SK-N-SH (cell line): ENCODE measurements at places on chromosomes 6 and 20. TPM values are rescaled to one million over a fixed set of nuclear protein-coding genes. Genes with fewer than 3 reads are reported as not detected.

DNA sequence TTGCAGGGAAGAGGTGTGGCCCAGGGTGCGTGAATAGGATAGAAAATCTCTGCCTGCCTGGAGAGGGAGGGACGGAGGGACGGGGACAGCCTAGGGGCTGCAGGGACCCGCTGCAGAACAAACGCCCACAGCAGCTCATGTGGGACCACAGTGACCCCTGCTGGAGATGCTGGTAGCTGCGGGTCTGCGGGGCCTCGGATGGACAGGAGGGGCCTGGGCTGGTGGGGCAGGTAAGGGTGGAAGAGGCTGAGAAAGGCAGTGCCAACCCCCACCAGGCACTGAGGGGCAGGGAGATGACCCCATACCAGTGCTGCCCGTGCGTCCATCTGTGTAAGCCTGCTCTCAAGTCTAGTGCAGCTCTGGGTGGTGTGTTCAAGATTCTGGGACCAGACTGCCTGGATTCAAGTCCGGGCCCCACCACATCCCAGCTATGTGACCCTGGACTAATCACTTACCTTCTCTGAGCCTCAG is 39.4 kb downstream of the KIAA1755 start:
- DNase-seq, result peak; percentile 94

DNA sequence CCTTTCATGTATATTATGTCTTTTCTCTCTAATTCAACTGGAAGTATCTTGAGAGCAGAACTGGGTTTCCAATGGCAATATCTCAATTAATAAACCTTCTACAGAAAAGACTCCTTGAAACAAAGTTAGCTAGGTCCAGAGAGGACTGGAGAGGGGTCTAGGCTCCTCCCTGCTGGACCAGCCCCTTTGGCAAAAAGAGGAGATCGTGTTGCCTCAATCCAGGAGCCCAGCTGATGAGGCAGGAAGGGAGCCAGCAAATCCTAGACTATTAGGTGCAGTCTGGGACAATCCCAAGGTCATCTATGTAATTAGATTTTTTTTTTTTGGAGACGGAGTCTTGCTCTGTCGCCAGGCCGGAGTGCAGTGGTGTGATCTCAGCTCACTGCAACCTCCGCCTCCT is 21.9 kb downstream of the BCL2L1 start:
- DNase-seq, result no peak

DNA sequence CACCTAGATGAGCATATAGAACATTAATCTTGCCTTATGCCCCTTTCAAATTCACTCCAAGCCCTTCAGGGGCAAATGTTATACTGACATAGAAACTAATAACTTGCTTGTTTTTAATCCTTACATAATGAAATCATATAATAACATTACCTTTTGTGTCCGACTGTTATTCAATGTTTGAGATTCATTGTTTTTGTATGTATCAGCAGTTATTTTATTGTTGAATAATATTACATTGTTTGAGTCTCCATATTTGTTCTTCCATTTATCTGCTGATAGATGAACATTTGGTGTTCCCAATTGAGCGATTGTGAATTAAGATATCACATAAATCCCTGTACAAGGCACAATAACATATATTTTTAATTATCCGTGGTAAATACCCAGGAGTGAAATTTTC is 6.0 kb downstream of the SEMG1 start:
- DNase-seq, result no peak

- DNase-seq, result no peak
Measured at GRCh38 chr6:34900321-34901031, 11.4 kb downstream of the ANKS1A start.

DNA sequence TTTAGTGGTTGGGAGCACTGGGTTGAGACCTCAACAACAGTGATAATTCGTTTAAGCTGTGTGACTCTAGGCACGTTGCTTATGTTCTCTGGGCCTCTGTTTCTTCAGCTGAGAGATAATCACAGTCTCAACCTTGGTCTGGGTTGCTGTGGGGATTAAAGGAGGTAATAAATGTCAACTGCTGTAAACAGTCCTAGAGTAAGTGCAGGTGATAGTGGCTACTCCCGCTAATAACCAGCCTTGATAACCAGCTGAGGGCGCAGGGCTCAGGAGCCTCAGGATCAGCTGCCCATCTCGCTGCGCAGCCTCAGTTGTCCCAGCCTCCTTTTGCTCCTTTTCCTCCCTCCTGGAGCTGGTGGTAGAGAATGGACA is 58.0 kb downstream of the JARID2 start:
- DNase-seq, result no peak

DNA sequence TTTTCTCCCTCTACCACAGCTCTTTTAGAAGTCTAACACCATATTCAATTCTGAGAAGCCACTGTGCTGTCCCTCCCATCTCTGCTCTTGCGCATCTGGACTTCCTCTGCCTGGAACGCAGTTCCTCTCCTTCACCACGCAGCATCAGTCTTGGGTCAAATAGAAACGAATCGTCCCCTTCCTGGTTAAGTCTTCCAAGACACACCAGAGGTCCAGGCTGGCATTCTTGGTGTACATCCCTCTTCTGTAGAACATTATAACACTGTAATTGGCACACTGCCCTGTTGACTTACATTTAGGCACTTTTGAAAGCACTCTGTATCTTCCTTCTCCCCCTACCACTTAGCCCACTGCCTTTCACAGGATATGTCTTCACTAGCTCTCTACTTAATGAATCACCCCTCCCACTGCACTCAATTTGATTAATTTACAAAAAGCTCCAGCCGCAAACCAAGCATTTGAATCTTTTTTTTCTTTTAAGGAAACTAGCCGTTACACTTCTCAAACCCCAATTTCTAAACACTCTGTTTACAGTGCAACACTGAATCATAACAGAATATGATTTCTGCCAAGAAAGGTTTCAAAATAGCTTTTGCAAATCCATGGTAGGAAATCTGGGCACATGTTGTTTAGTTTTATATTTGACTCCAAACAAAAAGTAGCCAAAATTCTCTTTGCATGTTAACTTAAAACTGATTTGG is 140.8 kb upstream of the CARMIL1 start:
- DNase-seq, result peak; percentile 37

GRCh38 chr6:68071740-68072139 is 563.3 kb upstream of the ADGRB3 start:
- no peak for DNase-seq

DNA sequence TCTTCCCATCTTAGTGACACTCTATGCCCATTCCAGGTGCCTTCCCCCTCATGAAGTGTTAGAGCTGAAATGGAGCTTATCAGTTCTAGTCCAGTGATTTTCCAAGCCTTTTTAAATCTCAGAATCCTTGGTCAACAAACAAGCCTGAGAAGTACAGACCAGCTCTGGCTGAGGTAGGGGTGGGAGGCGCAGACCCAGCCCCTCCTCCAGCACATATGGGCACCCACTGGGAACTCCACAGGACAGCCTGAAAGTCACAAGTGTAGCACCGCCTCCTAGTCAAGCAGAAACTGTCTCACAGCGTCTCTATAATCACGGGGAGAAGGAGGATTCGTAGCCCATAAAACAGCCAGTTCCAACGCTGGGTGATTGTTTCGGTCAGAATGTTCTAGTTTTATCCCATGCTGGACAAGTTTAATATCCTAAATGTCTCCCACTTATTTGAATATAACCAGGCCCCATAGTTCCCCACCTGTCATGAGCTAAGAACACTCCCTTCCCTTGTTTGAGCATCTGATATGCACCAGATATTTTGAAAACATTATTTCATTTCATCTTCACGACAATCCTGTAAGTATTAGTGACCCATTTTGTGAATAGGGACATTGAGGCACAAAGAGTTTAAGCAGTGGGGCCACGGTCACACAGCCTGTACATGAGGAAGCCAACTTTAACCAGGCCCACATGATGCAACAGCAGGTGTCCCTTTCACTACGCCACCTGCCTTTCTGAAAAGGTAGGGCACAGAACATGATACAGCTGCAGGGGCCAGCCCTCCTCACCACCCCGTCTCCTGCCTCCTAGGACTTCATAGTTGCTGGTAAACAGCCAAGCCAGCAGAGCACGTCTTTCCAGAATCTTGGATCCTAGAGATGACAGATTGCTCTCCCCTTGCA is 40.1 kb downstream of the TRAF3IP2 start:
- no peak for DNase-seq

- DNase-seq, result no peak
Measured at GRCh38 chr6:44497807-44498206, 110.3 kb downstream of the CDC5L start.

GRCh38 chr6:19394051-19394450 is 443.1 kb upstream of the ID4 start:
- DNase-seq, result no peak

The PRR18 gene
- 0.02 TPM in 1 of 2 replicates, not detected in the other for polyA plus RNA-seq

DNA sequence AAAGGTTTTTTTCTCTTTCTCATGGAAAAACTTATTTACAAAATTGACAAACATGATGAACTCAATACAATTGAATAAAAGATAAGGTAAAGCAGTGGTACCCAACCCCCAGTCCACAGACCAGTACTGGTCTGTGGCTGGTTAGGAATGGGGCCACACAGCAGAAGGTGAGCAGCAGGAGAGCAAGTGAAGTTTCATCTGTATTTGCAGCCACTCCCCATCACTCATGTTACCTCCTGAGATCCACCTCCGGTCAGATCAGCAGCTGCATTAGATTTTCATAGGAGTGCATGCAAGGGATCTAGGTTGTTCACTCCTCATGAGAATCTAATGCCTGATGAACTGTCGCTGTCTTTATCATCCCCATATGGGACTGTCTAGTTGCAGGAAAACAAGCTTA is 47.5 kb downstream of the HMGCLL1 start:
- no peak for DNase-seq

DNA sequence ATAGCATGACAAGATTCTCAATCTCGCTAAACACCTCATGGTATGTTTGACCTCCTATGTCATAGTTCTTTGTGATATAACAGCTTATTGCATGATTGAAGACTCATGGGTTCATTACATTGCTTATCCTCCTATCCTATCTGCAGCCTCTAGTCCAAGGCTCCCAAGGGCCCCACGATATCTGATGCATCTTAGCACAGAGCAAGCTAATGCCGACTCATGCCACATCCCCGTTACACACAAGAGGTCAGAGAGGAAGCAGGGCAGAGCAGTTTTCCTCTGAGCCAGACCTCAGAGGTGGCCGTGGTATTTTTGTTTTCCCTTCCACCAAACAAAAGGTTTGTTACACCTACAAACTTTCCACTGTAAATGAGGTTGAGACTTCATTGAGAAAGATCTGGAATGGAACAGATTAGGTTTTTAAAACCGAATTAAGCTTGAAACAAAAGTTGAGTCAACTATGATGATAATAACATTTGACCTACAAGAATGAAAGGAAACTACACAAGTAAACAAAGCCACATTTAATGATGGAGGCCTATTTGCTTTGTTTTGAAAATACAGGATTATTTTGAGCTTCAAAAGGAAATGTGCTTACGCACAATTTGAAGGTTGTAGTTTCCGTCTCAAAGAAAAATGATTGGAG is 133.9 kb upstream of the MYLIP start:
- DNase-seq, result no peak

DNA sequence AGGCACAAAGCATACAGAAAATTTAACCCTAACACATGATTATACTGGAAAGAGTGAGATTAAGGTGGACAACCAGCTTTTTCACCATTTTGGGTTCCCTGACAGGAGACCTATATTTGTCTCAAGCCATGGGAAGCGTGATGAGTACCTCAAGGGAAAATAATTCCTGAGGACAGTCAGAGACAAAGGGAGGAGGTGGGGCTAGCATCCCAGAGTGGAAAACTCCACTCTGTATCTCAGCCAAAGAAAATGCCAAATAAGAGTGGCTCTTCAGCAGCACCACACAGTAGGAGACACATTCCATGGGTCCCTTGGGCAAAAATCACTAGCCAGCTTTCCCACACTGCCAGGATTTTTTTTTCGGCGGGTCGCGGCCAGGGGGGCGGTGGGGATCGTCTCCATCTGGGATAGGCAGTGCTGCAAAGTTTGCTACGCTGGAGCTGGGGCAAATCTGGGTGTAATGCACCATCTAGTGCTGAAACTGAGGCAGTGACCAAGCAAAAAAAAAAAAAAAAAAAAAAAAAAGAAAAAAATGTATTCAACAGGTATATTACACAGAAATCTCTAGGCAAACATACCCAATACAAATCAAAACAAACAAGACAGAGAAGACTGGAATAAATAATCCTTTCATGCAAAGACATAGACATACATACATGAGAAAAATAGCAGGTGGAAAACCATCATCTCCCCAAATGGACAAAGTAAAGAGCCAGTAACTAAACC is 77.3 kb upstream of the SLC35F1 start:
- DNase-seq, result peak; percentile 27

DNA sequence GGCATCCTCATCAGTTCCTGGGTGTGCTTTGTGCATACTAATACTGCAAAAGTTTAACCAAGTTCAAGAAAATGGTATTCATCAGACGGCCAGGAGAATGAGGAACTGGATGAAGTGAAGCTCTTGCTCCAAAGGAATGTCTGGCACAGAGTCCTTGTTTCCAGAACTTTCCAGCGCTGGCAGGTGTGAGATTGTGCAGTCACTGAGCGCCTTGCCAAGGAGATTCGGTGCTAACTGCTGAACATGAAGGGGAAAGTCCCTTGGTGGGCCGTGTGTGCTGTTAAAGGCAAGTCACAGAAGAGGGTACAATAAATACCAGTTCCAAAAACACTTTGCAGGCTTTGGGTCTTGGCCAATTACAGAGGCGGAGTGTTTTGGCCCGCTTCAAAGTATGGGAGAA is 262.3 kb upstream of the SOX4 start:
- DNase-seq, result no peak

- no peak for DNase-seq
Measured at GRCh38 chr20:36121981-36122930, 32.3 kb upstream of the EPB41L1 start.

The GSTA3 gene
- not detected in 2 replicates for polyA plus RNA-seq

The WFDC5 gene
- 0.08 and 0.11 TPM in 2 replicates for polyA plus RNA-seq

GRCh38 chr6:145865175-145865574 is 50.6 kb upstream of the FBXO30 start:
- no peak for DNase-seq

The ZC2HC1B gene
- polyA plus RNA-seq, result not detected in 2 replicates

DNA sequence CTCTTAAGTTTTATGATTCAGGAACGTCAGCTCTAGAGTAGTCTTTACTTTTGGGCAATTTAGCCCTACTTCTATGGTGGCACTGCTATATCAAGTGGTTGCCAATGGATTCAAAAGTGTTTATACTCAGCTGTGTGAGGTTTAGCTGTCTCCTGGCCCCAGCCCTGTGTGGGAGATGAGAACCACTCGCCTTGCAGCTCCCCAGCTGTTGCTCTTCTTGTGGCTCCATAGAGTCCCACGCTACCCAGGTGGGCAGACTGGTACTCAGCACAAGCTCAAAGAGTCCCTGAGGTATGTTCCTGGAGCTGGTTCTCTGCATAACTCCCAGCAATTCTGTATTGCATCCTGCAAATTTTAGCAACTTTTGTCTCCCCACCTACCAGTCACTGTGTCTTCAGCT is 59.6 kb downstream of the C6orf118 start:
- no peak for DNase-seq

GRCh38 chr6:139943391-139943790 is 568.9 kb upstream of the CITED2 start:
- no peak for DNase-seq

The PRPH2 gene
- not detected in 2 replicates for polyA plus RNA-seq

The C6orf58 gene
- 0.07 TPM in 1 of 2 replicates, not detected in the other for polyA plus RNA-seq

- no peak for DNase-seq
Measured at GRCh38 chr6:162999575-163000285, 272.0 kb downstream of the PACRG start.

GRCh38 chr20:24490598-24490997 is 21.2 kb downstream of the SYNDIG1 start:
- DNase-seq, result no peak

- no peak for DNase-seq
Measured at GRCh38 chr20:1569415-1569881, 11.9 kb upstream of the SIRPD start.

- DNase-seq, result no peak
Measured at GRCh38 chr6:108588586-108588985, 27.9 kb downstream of the FOXO3 start.

- no peak for DNase-seq
Measured at GRCh38 chr20:17795501-17796071, 95.8 kb downstream of the BANF2 start.

The SOX18 gene
- polyA plus RNA-seq, result not detected in 2 replicates
